ENCODE measurements at places on chromosomes 3 and 15. TPM values are rescaled to one million over a fixed set of nuclear protein-coding genes. Genes with fewer than 3 reads are reported as not detected.

GRCh38 chr15:94673801-94674200 is 442.4 kb downstream of the MCTP2 start:
- DNase-seq: no peak

DNA sequence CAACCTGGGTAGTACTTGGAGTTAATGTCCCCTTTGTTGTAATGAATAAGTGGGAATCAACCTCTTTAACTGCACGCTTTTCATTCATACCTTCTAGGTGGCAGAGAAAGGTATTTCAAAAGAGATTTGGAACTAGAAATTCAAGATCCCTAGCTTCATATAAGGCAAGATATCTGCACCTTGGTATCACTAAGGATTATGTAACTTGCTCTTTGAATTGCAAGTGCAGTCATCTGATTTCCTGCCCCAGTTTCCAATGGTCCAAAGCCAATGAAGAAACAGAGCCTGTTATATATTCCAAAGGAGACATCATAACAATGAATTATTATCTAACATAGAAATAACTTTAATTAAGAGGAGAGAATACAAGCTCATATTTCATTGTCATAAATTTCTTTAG is 54.8 kb upstream of the CMSS1 start:
- no peak for DNase-seq

DNA sequence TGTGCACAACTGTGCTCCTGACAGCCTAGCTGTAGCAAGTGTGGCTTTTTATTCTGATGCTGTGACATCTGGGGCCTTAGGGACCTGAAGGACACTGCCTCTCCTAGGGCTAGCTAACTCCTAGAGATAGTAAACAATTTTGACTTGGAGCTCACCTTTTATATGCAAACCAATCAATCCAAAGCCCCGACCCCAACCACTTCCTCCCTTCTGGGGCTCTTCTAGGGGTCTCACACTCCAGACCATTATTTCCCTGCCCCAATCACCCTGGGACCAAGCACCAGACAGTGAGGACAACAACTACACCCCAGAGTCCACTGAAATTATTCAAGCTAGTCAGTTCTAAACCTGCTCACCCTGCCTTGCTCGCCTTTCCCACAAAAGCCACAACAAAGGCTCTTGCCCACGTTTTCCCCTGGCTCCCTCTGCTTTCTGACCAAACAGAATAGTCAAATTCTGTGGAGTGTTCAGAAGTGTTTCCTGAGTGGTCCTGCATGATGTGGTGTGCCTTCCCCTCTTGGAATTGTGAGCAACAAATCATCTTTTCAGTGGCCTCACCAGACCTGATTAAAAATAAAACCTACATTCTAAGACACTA is 84.2 kb upstream of the WNT5A start:
- no peak for DNase-seq

DNA sequence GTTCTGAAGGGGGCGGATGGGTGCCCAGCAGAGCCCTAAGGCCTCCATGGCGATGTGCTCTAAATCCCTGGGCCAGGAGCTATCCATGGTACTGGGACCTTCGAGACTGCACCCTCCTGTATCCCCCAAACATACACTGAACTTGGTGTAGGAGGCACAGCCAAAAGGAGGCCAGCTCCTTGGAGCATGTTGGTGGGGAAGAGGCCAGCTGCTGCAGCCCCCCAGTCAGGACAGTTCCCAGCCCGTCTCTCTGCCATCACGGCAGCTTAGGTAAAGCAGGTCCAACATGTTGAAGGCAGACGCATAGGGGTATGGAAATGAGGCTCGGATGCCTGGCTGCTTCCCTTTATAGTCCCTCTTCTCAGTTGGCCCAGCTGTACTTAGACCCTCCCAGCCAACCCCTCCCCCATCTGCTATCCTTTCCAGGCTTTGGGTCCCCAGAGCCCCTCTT is 1.8 kb downstream of the CAMKV start:
- no peak for DNase-seq

GRCh38 chr3:122235147-122235546 is 51.7 kb downstream of the CASR start:
- no peak for DNase-seq

GRCh38 chr3:142019794-142020320 is 129.5 kb downstream of the TFDP2 start:
- DNase-seq: no peak

DNA sequence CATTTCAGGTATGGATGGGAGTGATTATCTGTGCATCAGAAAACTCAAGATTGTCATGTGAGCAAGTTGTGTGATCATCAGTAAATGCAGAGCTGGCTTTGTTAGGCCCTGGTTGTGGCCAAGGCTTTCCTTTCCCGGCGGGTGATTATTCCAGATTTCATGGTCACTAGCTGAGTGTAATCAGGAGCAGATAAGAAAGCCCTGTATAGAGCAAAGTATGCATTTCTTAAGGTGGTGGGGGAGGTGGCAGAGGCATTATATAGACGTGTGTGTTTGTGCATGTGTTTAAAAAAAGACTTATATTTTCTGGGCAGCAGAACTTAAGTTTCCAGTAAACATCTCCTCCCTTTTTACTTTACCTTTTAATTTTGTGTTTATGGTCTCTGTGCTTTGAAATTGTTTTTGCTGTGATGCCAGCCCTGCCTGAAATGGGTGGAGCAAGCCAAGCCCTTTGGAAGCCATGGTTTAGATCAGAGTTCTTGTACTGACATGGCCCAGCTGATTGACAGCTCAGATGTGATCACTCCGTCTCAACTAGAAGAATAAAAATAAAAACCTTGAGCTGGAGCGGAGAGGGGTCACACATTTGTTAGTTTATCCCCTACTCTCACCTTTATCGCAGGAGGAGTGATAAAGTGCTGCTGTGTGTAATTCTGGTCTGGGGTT is 22.2 kb downstream of the SMAD3 start:
- no peak for DNase-seq

PP2D1 gene
- not detected for total RNA-seq

KLHL40 gene
- total RNA-seq: not detected

All from left lobe of liver (tissue), 2 donors.